Fibroblast of villous mesenchyme (primary cell): ENCODE measurements at places on chromosomes 2 and 18. TPM values are rescaled to one million over a fixed set of nuclear protein-coding genes. Genes with fewer than 3 reads are reported as not detected.

Gene SIX3
- not detected in 2 replicates for total RNA-seq

Gene GPAT2
- total RNA-seq: 1.9 and 3.5 TPM in 2 replicates

Gene ANKRD29
- total RNA-seq: 0.43 and 0.97 TPM in 2 replicates

Gene INHA
- 0.43 and 0.64 TPM in 2 replicates for total RNA-seq

Gene SDC1
- 68.0 and 110 TPM in 2 replicates for total RNA-seq

Gene KCNE4
- 13.4 and 18.4 TPM in 2 replicates for total RNA-seq

Gene CACNB4
- total RNA-seq: 0.32 and 0.43 TPM in 2 replicates

Gene HTR2B
- total RNA-seq: 109 and 159 TPM in 2 replicates

Gene MLPH
- 29.3 and 40.6 TPM in 2 replicates for total RNA-seq

Gene TLX2
- total RNA-seq: not detected in 2 replicates

Gene SPC25
- total RNA-seq: 2.9 and 7.3 TPM in 2 replicates

Gene VIL1
- under 0.01 TPM in 1 of 2 replicates, not detected in the other for total RNA-seq

Gene DNER
- total RNA-seq: 0.32 and 0.86 TPM in 2 replicates

Gene PER2
- total RNA-seq: 4.3 and 4.5 TPM in 2 replicates

Gene GPR155
- total RNA-seq: 2.3 and 3.9 TPM in 2 replicates

Gene STRADB
- total RNA-seq: 37.4 and 55.7 TPM in 2 replicates

Gene PSMA8
- total RNA-seq: not detected in 2 replicates

Gene SP9
- under 0.01 and 0.43 TPM in 2 replicates for total RNA-seq

Gene SCYGR4
- not detected in 2 replicates for total RNA-seq

Gene SGO2
- total RNA-seq: 5.8 and 12.1 TPM in 2 replicates

Gene STAMBP
- total RNA-seq: 22.9 and 28.5 TPM in 2 replicates

Gene TBR1
- total RNA-seq: under 0.01 TPM in 1 of 2 replicates, not detected in the other

Gene WNT10A
- total RNA-seq: not detected in 2 replicates

Gene CUL3
- total RNA-seq: 61.2 and 82.5 TPM in 2 replicates

Gene PARD6G
- 1.7 and 3.5 TPM in 2 replicates for total RNA-seq

Gene SLC4A3
- 5.6 and 7.7 TPM in 2 replicates for total RNA-seq
